NK-92 treated with Interleukin-12 subunit alpha and Interleukin-12 subunit beta, amount 100 ng/mL, for 24 hours (cell line): ENCODE measurements at places on chromosomes 3 and 15.

DNA sequence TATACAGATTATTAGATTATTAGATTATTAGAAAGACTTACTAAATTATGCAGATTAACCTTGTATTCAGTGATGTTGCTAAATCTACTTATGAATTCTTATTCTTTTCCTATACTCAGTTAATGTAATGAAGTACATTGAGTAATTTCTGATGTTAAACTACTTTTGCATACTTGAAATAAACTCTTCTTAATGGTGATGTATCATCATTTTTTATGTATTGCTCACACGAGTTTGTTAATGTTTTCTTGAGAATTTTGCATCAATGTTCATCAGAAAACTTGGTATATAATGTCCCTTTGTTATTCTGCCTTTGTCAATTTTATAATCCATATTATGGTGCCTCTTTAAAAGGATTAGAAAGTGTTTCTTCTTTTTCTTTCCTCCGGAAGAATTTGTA lies 163.2 kb upstream of the COL8A1 start:
- no peak for DNase-seq

- DNase-seq: no peak
These were observed 135.3 kb upstream of the LMCD1 start for GRCh38 chr3:8366219-8366810.

DNA sequence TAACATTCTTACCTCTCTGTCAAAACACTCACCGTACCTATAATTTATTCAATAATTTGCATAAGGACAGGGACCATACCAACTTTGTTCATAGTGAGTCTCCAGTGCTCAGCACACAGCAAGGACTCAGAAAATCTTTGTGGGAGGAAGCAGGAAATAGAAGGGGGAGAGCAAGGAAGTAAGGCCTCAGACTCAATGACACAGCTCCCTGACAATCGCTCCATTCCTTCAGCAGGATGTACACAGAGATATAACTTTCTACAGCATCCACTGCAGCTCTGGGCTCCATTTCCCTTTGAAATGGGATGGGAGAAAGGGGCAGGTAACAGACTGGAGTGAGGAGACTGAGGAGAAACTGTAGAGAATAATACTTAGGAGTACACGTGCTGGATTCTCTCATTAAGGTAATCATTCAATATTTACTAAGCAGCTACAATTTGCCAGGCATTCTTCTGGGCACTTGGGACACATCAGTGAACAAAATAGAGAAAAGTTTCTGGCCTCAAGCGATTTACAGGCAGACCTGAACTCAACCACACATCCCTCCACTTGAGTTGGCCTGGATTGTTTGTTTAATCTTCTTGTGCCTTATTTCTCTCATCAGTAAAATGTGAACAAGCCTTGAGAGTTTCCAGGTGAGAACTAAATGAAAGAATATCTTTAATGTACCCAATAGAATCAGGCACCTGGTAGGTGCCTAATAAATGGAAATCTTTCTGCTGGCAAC lies 330.3 kb upstream of the THBS1 start:
- DNase-seq: no peak

- no peak for DNase-seq
These were observed 150.1 kb upstream of the TGFBR2 start for GRCh38 chr3:30456264-30456663.

DNA sequence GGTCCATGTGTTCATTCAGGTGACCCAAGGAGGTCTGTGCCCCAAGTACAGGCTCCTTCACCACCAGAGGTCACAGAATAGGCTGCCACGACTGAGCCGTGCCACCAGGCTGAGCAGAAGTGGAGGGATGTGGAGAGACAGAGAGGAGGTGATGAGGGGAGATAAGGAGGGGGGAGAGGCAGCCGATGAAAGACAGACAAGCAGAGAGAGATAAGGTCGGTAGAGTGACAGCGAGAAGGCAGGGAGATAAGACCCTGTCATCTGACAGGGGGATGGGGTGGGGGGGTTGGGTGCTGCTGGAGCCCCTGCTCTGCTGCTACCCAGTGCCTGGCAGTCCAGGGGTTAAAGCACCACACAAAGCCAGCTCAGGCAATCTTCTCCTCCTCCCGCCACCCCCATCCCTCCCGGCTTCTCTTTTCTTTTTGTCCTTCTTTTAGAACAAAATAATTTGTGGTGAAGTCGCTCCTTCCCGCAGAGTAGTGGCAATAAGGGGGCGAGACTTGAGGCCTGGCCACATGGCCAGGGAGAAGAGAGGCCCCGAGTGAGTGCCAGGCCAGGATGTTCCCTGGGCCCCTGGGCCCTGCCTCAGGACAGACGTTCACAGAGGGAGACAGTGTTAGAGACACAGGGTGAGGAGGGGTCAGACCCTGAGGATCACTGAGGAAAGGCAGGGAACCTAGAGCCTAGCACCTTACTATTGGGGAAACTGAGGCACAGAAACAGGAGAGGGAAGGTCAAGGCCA lies 67.9 kb downstream of the CACNA2D2 start:
- no peak for DNase-seq
